ENCODE measurements at places on chromosomes 5 and 9.

DNA sequence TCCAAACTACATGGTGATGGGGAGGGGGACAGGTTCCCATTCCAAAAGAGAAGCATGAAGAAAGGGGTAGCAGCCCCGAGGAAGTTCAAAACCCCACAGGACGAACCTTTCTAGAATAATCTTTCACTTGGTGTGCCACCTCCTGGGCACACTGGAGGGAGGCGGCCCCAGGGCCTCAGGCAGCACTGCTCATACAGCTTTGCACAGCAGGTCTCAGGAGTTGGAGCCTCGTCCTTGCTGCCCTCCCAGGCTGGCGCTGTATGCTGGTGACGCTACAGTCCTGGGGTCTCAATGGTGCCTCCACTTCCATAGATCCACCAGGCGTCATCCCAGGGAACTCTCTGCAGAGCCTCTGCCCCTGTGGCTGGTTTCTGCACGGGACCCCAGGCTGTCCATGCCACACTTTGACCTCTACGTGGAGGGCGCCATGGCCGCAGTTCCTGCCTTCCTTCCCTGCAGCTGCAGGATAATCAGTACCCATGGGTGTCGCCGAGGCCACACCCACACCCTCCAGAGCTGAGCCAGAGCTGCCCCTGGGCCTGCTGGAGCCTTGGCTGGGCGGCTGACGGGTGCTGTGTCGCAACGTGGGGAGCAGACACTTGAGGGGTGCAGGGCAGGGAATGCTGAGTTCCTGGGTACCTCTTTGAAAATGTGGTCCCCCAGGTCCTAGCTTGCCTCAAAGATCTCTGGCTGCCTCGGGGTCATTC, 95.3 kb downstream of the COL5A1 start:
- no peak for DNase-seq

GRCh38 chr9:20683351-20684034, 566 bp upstream of the FOCAD start:
- peak; percentile 52 for DNase-seq

GRCh38 chr9:83544002-83544698, 5.9 kb upstream of the FRMD3 start:
- DNase-seq, result no peak

- DNase-seq, result no peak
Measured at GRCh38 chr5:34712565-34712964, 56.4 kb downstream of the RAI14 start.

- DNase-seq, result no peak
Measured at GRCh38 chr5:131230406-131230805, 33.4 kb upstream of the CDC42SE2 start.

DNA sequence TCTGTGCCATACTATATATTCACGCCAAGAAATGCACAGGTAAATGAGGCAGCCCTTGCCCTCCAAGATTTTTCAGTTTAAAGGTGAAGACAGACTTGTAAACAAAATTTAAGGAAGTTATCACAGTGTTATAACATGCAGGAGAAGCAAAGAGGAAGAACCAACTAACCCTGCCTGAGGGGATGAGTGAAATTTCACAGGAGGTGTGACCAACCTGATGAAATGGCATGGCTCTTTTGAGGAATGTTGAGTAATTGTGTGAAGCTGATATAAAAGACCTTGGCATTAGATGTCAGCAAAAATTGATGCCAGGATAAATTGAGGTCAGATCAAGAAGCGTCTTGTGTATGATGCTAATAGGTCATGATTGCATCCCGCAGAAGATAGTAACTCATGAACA, 86.5 kb downstream of the HCN1 start:
- no peak for DNase-seq

- DNase-seq, result no peak
Measured at GRCh38 chr9:94772639-94773303, 46.3 kb downstream of the AOPEP start.

GRCh38 chr5:135450336-135450735, 1.8 kb downstream of the TIFAB start:
- DNase-seq, result no peak

DNA sequence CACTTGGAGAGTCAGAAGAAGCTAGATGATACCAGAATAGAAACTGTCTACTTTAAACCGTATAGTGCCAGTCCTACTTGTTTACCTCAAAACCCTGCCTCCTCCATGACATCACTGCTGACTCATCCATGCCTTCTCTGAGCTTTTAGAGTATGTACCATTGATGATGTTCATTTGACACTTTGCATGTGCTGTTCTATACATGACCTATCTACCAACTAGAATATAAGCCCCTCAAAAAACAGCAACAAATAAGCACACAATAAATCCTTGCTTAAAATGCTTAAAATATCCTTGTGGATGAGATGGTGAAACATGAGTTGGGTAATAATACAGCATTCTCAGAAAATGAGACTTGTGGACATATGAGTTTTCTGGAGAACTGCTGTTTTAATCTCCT, 2.6 kb downstream of the CTNNAL1 start:
- peak; percentile 92 for DNase-seq

- peak; percentile 4 for DNase-seq
Measured at GRCh38 chr5:150624334-150625163, 15.9 kb upstream of the SYNPO start.

DNA sequence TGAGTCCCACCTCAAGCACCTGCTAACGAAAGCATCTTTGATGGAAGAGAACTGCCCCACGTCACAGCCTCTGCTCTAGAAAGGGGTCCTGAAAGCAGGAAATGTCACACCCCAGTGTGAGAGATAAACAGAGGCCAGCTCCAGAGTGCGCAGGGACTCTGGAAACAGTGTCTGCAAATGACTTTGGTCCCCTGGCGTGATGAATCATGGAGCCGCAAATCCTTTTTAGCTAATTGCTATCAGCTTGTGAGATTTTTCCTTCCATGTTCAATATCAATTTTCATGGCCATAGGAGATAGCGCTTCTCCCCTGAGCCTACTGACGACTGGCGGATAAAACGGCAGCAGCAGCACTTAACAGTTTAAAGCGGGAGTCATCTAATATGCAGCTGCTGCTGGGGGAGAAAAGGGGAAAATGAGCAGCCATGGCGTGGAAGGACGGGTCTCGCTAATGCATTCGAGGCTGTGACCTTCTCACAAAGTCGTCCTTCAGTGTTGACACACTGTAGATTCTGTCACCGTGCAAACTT, 209.6 kb upstream of the IRX1 start:
- DNase-seq, result no peak

- DNase-seq, result no peak
Measured at GRCh38 chr5:75660678-75661465, 49.6 kb downstream of the ANKDD1B start.

DNA sequence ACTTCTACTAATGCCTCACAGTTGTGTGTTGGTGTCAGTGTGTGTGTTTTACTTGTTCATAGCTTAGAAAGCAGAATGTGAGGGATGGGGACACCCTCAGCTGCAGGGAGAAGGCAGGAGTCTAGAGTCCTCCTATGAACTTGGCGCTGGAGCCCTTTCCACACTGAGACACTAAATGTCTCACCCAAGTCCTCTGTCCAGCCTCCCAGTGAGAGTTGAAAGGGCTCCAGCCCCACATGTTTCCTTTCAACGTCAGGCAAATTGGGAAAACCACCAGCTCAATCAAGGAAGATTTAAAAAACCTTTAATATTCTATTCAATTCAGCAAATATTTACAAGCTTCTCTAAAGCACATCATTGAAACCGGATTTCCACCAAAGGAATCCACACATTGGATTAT, 167.6 kb upstream of the MSX2 start:
- no peak for DNase-seq

GRCh38 chr5:82330530-82331270, 52.5 kb upstream of the RPS23 start:
- no peak for DNase-seq

DNA sequence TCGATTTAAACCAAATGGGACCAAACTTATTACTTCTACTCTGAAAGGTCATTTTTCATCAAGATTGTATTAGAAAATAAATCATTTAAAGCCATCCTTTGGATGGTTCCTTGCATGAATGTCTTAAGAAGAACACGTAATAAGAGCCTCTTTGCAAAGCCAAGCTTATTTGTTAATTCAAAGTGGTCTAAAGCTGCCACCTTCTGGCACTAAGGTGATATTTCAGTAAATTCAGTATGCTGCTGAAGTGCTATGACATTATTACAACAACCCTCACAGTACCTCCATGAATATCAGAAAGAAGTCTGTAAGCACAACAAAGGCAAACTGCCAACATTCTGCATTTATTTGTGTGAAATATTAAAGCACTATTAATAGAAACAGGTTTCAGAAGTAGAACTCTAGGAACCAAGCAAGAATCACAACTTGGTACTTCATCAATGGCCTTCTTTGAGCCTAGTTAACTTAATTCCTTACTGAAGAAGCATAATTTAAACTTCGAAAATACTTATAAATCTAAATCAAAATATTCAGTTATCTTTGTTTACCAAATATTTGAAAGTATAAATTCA, 53.1 kb upstream of the TYRP1 start:
- DNase-seq, result no peak

GRCh38 chr9:132243156-132244074, 81.6 kb downstream of the NTNG2 start:
- no peak for DNase-seq

DNA sequence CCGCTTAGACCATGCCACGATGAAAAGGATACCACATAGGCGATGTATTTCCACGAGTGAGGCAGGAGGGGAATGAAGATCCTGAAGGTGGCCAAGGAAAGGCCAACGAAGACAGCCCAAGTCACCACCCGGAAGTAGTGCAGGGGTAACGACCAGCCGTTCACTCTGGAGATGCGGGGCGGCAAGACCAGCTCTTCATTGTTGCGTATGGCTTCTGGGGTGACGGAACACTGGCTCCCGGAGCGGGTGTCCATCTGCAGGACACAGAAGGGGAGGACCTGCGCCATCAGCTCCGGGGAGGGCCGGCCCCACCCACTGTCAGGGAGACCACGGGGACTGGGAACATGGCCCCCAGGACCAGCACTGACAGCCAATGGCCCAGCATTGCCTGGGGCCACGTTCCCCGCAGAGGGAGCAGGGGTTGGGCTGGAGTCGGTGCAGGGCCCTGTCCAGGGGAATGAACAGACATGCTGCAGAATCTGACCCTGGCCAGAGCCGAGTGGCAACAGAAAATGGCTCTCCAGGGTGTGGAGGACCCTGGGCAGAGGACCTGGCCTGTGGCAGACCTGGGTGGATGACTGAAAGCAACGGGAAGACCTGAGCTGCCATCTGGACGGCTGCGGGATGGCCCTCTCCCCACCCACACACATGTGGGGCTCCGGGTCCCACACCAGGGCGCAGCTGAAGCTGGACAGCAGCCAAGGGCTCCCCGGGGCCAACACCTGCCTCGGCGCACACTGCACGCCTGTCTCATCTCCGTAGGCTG, 17.7 kb downstream of the ZDHHC11B start:
- DNase-seq, result no peak

GRCh38 chr9:84978661-84979060, 309.1 kb downstream of the NTRK2 start:
- DNase-seq, result no peak

DNA sequence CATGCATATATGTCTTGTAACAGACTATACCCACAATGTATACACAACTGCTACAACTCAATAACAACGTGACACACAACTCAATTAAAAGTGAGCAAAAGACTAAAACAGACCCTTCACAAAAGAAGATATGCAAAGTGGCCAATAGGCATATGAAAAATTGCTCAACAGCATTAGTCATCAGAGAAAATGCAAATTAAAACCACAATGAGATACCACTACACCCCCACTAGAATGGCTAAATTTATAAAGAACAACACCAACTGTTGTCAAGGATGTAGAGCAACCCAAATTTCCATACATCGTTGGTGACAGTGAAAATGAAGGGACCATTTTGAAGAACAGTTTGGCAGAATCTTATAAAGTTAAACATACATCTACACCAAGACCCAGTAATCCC, 38.9 kb downstream of the GABRB2 start:
- no peak for DNase-seq

DNA sequence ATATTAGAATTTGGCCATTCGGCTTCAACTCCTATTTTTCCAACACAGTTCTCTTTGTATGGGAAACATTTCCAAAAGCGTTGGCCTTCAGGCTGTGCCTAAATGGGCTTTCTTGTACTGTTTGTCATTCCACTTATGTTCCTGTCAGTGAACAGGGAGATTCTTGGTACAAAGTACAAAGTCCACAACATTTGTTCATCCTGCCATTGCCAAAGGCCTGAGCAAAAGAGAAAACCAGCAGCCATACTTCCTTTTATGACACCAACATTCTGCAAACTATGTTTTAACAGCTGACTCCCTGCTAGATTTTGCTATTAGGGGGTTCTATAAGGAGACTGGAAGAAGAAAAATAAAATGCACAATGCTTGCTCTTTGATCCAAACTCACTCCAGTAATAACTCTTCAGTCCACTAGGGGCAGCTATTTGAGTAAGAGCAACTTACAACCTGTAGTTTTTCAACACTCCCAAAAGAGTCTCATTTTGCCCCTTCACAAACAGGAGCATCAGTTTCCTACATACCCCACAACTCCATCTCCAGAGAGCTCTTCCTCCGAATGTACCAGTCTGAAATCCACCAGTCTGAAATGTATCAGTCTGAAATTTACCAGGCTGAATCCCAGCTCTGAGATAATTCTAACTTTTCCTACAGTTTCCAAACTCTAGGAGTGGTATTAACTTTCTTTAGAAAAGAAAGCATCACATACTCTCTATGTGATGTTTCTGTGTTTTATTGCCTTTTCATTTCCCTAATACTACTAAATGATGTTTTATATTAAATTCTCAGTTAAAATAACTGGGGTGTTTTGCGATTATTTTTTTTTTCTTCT, 693.8 kb downstream of the DNAH5 start:
- no peak for DNase-seq

GRCh38 chr5:59767211-59767605, 126.3 kb downstream of the PDE4D start:
- no peak for DNase-seq

- DNase-seq, result no peak
Measured at GRCh38 chr5:159671886-159672285, 244.4 kb upstream of the ADRA1B start.

DNA sequence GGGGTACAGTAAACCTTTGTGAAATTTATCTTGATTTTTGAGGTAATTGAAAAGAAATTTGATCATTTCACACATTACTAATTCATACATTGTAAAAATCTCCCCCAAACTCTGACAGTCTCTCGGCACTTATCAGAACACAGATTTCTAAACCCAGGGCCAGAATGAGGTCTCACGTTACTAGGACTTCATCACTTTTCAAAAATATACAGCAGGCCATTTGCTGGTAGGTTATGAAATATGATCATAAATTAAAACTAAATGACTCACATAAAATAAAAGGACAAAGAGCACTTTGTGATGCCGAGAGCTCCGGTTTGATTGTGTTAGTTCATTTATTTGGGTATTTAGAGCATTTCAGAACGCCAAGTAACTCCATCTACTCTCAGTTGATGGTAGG, 17.0 kb downstream of the MSX2 start:
- no peak for DNase-seq

GRCh38 chr5:168299372-168299771, 7.9 kb downstream of the WWC1 start:
- DNase-seq, result no peak

- DNase-seq, result peak; percentile 32
Measured at GRCh38 chr9:105245029-105245890, 809 bp downstream of the SLC44A1 start.

Data from CD4-positive, CD25-positive, alpha-beta regulatory T cell (primary cell).